ENCODE measurements at places on chromosomes 6 and 20.

DNA sequence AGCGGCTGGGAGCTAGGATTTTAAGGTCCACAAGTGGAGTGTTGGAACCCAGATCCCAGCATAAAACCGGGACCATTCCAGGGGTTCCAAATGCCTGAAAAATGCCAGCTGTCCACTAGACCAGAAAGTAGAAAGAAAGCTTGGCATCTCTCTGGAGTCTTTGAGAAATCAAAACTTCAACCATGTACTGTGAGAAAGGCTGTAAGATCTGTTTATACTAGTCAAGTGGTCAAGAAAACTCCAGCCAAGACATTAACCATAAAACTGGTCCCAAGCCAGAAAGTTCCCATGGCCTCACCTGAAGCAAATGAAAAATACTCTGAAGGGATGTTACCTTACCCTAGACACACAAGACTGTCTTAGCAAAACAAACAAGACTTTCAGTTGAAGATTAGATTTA is 112.6 kb downstream of the DCDC2 start:
- DNase-seq = no peak

GRCh38 chr6:5778317-5778857 is 228.3 kb downstream of the NRN1 start:
- DNase-seq = no peak

GRCh38 chr6:32108727-32109113 is 418 bp downstream of the TNXB start:
- DNase-seq = no peak

GRCh38 chr6:150250826-150251225 is 108.0 kb downstream of the PPP1R14C start:
- no peak for DNase-seq

- DNase-seq = no peak
Observed at GRCh38 chr6:147560670-147561069, 52.2 kb downstream of the SAMD5 start.

GRCh38 chr20:53608456-53609452 is 15.1 kb upstream of the ZNF217 start:
- no peak for DNase-seq

DNA sequence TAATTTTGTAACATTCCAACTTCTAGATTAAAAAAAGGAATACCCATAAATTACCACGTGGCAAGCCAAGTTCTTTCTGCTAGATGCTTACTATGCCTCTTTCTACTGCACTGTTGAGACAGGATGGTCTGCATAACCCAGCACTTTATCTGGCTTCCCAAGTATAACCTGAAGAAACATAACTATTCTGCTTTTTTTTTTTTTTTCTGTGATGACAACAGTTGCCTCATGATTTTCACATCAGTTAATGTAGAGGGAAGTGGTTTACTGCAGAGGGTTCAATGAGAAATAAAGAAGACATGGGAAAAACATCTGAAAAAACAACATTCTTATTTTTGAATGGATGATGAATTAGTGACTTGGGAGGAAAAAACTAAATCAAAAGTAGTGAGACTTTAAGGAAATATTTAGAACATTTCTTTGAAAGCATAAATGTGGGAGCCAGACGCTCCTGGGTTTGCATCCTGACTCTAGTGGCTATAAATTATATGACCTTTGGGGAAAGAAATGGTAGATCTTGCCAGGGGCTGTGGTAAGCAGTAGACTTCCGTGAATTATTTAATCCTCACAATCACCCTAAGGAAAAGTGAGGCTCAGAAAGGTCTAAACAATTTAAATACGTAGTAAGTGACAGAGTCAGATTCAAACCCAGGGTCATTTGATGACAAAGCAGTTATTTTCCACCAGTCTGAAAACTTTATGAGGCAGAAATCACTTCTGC is 230.7 kb downstream of the PHACTR1 start:
- no peak for DNase-seq

DNA sequence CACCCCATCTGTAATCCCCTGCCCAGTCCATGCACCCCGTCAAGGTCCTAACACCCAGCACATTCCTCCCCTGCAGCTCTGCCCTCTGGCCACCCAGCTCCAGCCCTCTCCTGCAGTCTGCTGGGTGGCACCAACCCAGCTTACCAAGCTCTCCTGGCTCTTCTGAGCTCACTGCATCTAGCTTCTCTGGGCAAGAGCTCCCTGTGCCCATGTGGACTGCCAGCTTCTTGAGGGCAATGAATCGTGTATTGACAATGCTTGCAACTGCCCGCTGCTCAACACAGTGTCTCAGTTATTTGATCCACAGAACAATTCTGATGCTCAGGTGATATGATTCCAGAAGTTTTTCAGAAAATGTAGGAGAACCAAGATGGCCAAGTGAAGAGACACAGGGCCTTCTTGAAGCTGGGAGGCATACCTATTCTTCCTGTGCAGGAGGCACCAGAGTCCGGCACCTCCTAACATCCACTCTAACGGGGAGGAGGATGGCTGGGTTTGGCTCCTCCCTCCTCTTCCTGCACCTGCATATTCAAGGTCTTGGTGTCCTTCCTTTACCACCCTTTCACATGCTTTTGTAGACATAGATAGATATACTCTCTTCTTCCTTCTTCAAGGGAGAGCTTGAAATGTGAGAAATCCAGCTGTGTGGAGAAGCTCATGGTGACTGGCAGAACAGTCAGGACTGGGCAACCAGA is 85.6 kb downstream of the TRERF1 start:
- DNase-seq = no peak

GRCh38 chr20:58778760-58779159 is 71.9 kb downstream of the GNAS-AS1 start:
- no peak for DNase-seq

- no peak for DNase-seq
Observed at GRCh38 chr20:51070621-51071020, 47.7 kb upstream of the KCNG1 start.

DNA sequence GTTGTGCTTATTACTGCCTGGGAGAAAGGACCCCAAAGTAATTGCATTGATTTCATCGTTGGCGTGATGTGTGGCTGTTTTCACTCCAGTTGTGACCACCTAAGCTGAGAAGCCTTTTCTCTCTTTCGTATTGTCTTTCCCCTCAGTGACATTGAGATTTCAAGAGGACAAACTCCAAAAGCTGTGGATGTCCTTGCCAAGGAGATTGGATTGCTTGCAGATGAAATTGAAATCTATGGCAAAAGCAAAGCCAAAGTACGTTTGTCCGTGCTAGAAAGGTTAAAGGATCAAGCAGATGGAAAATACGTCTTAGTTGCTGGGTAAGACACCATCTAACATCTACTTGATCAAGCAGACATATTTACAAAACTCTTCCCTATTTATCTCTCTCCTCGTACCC is 60.5 kb downstream of the MTHFD1L start:
- no peak for DNase-seq

DNA sequence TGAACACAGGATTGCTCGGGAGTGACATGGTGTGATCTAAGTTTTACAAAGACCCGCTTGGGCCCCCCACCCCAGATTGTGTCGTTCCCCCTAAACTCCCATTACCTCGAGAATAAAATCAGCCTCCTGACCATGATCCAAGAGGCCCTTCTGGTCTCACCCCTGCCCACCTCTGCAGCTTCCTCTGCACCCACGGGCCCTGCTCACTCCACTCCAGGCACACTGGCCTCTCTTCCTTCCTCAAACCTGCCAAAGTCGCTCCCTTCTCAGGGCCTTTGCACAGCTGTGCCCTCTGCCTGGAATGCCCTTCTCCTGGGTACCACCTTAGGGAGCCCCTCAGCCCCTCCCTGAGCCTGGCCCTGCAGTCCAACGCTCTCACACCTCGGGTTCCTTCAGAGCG is 17.9 kb downstream of the TGM2 start:
- no peak for DNase-seq

- DNase-seq = no peak
Observed at GRCh38 chr20:55714736-55715135, 290.6 kb downstream of the CBLN4 start.

- no peak for DNase-seq
Observed at GRCh38 chr6:34150766-34151165, 4.9 kb upstream of the GRM4 start.

DNA sequence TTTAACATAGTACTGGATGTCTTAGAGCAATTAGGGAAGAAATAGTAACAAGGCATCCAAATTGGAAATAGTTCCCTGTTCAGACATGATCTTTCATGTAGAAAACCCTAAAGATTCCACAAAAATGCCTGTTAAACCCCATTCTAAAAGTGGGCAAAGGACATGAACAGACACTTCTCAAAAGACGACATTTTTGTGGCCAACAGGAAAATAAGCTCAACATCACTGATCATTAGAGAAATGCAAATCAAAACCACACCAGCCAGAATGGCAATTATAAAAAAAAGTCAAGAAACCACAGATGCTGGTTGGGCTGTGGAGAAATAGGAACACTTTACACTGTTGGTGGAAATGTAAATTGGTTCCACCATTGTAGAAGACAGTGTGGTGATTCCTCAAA is 109.9 kb upstream of the MOCS1 start:
- DNase-seq = no peak

GRCh38 chr6:41150671-41151070 is 3.5 kb downstream of the TREML1 start:
- DNase-seq = no peak

DNA sequence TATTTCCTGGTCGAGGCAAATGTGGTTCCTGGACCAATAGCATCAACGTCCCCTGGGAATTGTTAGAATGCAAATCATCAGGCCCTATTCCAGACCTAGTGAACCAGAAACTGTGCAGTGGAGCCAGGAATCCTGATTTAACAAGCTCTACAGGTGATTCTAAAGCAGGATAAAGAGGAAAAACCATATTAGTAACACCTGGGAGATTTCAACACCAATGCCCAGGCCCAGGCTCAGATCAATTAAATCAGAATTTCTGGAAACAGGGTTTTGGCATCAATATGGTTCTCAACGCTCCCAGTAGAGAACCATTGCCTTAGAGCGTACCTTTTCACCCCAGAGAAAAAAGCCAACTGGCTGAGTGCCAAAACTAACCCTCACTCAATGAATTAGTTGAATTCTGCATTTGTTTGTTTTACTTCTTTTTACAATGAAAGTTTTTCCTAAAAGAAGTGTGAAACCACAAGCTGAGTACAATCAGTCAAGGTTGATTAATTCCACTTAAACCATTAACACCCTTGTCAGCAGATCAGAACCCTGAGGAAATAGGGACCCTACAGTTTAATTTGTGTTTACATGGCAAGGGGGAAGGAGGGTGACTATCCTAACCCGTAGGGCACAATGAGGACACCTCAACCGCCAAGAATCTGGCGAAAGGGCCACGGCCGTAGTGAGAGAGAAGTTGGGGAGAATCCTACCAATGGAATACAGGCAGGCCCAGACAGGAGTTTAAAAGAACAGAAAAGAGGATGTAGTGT is 34.9 kb upstream of the LOC128125822 start:
- no peak for DNase-seq

DNA sequence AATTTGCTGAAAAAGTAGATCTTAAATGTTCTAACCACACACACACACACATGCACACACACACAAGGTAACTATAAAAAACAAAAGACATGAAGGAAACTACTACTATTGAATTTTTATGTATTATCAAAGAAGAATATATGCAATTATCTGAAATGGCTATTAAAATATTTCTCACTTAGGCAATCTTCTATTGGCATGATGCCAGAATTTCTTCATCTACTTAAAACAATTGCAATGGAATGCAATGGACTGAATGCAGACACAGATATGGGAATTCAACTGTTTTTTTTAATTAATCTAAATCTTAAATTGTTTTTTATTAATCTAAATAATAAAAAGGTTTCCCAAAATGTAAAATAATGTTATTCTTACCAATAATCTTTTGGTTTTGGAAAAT is 152.6 kb upstream of the SMLR1 start:
- DNase-seq = no peak

DNA sequence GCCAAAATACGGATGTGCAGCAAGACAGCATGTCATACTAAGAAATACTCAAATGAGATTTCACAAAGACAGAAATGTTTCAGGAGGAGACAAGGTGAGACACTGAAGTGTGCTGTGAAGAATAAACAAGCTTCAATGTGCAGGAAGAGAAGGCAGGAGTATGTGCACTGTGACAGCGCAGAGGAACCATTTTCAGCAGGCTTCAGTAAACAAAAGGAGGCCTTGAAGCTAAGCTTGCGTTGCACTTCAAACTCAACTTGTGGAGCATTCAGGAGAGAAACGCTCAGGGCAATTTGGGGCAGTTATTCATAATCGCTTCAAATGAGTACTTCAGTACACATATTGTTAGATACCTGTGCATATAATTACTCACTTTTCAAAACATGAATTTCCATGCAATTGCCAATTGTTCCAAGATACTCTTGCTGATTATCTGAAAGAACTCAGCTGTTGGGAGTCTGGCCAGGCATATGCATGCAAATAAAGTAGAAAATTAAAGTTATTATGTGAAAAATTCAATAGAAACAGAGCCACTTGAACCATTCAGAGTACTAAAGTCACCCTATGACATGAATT is 234.2 kb upstream of the OPRM1 start:
- no peak for DNase-seq

- peak; percentile 53 for DNase-seq
Observed at GRCh38 chr6:8879334-8879733, 444.0 kb upstream of the SLC35B3 start.

DNA sequence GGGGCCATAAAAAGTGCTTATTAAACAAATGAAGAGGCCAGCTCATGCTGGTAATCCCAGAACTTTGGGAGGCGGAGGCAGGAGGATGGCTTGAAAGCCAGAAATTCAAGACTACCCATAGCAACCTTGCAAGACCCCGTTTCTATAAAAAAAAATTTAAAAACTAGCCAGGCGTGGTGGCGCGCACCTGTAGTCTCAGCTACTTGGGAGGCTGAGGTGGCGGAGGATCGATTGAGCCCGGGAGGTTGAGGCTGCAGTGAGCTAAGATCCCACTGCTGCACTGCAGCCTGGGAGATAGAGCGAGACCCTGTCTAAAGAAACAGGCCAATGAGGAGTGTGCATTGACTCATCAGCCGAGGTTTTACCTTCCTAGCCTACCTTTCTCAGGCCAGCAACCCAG is 15.2 kb downstream of the NPEPL1 start:
- DNase-seq = no peak

GRCh38 chr6:5524110-5524509 is 262.8 kb downstream of the FARS2 start:
- no peak for DNase-seq

Measured in HS-5 (cell line).